T follicular helper cell (primary cell): ENCODE measurements at places on chromosomes 16 and 17.

- no peak for DNase-seq
Measured at GRCh38 chr16:87446479-87446878, 46.3 kb downstream of the ZCCHC14 start.

DNA sequence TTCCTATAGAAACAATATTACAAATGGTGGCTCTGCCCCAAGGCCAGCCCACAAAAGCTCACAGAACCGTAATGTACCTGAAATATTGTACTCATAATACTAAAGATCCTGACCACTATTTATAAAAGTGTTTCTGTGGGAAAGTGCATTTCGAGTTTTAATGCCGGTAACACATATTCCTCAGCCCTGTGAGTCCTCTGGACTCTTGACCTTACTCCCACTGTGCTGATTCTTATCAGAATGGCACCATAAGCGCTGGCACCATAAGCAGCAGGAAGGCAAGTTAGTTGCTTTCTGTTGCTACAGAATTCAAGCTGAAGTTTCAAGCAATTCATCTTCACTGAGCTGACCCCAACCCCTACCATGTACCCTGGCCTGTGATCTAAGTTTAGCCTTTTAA is 36.4 kb upstream of the MED13 start:
- DNase-seq: no peak

DNA sequence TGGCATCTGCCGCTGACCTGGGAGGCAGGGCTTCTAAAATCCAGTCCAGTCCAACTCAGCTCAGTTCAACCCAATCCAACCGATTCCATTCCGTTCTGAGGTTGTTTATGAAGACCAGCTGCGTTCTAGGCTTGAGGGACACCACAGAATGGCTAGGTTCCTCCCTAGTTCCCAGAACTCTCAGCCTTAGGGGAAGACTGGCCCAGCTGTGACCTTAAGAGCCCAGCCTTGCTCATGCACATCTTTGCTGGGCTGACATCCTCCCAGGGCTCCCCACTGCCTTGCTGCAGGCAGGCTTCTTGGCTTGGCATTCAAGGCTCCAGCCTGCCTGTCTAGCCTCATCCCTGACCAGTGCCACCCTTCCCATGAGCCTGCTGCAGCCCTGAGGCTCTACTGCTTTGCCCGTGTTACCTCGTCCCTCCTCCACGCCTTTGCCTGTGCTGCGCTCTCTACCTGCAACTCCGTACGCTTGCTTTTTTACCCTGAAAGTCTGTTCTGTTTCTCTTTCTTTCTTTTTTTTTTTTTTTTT is 7.9 kb downstream of the SLC12A3 start:
- no peak for DNase-seq

DNA sequence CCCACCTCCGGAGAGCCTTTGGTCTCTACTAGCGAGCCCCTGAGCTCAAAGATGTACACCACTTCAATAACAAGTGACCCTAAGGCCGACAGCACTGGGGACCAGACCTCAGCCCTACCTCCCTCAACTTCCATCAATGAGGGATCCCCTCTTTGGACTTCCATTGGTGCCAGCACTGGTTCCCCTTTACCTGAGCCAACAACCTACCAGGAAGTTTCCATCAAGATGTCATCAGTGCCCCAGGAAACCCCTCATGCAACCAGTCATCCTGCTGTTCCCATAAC is 702 bp downstream of the SPN start:
- no peak for DNase-seq

GRCh38 chr16:25192096-25192495 is 24.7 kb upstream of the AQP8 start:
- DNase-seq: no peak

GRCh38 chr16:64149756-64150155 is 972.1 kb downstream of the CDH11 start:
- DNase-seq: no peak

DNA sequence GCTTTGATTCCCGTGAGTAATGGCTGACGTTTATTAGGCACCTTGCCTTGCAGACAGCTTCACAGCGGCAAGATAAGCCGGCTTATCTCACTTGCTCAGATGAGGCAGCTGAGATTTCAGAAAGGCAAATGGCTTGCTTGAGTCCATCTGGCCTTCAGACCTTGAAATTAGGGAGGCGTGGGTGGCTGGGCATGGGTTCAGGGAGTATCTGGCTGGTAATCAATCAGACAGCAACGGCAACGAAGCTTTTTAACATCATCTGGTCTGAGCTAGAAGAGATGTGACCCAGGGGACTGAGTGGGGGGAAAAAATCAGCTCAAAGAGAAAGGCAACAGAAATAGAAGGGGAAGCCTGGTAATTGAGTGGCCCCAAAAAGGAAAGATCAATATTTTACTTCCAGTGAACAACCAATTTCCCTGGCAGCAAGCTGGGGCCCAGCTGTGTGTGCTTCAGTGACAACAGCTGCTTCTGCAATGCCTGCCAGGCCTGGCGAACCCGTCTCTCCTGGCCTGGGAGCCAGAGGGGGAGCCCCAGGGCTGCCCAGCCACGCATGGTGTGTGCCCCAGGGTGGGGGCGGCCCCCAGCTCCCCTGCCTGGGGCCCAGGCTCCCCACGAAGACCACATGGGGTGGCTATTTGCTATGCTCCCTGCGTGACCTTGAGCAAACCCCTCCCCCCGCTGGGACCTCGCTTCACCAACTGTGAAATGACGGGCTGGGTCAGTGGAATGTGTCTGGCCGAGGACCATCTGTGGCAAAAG is 34.0 kb downstream of the RAB11FIP4 start:
- no peak for DNase-seq

DNA sequence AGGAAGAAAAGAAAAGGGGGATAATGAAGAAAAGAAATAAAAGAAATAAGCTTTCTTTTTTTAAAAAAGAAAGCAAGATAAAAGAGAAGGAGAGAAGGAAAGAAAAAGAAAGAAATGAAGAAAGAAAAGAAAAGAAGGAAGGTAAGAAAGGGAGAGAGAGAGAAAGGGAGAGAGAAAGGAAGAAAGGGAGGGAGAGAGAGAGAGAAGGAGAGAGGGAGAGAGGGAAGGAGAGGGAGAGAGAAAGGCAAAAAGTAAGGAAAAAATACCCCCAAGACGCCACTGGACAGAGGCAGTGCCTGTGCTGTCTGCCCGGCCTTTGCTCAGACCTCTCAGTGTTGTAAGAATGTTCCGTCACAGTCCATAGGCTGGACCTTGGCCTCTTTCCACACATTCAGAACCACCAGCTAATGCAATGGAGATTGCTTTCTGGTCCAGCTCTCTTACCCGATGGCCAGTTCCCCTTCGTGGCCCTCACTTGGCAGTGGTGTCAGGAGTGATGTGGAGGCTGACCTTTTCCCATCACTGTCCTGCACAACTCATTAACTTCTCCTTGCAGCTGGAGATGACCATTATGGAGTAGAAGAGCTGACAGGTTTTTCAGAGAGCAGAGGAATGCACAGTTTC is 14.3 kb upstream of the HNF1B start:
- DNase-seq: no peak

DNA sequence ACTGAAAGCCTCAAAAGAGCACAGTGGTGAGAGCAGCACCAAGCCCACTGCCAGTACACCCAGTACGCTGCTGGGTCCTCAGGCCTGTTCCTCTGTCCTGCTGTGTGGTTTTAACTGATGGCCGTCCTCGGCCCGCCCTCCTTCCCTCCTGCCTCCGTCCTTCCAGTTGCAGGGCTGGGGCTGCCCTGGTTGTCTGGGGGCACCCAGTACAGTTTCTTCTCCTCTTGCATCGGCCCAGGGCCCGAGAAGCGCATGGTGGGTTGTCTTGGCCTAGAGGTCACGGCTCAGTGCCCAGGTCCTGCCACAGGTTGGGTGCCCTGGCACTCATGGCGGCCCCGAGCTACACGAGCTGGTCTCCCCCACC is 70.8 kb upstream of the KCTD5 start:
- DNase-seq: no peak

GRCh38 chr16:67177743-67178699 is 5.7 kb downstream of the MATCAP1 start:
- DNase-seq: peak; percentile 59

DNA sequence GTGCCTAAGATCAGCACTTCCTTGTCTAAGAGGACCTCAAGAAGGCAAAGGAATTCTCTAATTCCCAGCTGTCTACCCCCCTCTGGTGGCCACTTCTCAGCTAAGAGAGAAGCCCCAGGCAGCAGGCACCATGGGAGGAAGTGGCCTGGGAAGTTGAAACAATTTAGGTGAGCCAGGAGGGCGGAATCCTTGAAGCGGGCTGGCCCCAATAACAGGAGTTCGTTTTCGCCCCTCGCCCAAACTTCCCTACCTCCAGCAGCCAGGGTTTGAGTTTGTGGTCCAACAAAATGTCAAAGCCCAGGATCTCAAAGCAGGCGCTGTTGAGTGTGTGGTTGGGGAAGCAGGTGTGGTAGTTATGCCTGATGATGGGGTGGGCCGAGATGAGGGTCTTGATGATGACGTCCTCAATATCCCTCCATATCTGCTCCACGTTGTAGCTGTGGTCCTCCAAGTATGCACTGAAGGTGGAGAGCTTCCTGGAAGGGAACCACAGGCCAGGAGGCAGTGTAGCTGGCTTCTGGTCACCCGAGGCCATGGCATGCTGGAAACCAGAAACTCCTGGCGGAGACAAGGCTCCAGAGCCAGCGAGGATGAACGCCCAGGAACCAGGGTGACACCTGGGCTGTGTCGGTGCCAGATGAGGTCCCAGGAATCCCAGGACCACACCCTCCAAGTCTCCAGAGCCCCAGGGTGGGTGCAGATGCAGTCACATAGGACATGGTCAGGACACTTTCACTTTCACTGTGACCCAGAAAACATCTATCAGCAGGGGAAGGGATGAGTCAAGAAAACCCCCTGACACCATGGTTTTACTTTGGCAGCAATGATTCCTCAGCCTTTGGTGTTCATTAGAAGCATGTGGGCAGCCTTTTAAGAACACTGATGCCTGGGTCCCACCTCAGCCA is 25.6 kb downstream of the TTLL6 start:
- DNase-seq: peak; percentile 9

- DNase-seq: no peak
Measured at GRCh38 chr16:55569025-55569424, 2.5 kb downstream of the CAPNS2 start.

DNA sequence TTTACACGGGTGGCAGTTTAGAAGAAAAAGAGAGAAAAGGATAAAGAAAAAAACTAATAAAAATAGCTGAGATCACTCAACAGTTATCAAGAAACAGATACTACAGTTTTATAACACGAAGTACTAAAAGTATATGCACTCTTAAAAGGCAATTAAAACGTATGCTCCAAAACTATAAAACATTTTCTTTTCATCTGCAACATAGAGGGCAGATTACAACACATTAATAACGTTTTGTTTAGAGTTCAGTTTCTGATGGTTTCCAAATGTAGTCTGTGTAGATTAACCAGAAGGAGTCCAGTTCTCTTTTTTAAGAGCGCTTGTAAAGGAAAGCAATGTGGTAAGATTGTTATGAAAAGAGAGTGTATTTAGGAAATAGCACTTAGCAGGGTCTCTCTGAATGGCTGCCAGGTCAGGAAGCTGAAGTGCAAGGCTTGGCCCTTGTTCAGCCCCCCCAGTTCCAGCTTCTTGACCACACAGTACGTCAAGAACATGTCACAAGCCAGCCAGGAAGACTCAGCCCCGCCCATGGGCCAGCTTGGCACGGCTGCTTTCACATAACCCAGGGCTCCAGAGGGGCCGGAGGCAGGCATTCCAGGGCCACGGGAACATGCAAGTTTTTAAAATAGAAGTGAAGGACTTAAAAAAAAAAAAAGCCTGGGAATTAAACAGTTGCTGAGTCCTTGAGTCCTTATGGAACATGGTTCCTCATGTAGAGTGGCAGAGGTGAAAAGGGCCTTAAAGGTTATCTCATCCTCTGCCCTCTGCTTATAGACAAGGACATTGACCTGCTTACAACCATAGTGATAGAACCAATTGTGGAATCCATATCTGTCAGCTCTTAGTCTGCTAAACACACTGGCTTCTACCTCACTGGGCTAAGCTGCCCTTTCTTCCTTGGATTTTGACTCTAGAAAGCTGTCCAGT is 147.4 kb upstream of the TBX2 start:
- no peak for DNase-seq

DNA sequence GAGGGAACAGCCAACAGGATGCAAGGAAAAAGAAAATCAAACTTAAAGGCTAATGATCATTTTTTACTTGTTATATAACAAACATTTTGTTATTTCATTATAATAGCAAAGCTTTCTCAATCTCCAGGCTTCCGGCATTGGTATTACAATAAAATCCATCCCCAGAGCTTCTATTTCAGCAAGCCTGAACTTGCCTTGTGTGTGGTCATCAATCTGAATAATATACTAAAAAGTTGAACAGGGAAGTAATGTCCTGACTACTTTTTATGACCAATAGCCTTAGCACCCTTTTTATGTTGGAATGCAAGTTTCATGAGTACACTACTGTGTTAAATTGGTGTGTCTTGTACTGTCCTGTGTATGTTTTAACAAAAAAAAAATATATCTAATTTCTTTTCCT is 27.1 kb upstream of the VWA3A start:
- no peak for DNase-seq

DNA sequence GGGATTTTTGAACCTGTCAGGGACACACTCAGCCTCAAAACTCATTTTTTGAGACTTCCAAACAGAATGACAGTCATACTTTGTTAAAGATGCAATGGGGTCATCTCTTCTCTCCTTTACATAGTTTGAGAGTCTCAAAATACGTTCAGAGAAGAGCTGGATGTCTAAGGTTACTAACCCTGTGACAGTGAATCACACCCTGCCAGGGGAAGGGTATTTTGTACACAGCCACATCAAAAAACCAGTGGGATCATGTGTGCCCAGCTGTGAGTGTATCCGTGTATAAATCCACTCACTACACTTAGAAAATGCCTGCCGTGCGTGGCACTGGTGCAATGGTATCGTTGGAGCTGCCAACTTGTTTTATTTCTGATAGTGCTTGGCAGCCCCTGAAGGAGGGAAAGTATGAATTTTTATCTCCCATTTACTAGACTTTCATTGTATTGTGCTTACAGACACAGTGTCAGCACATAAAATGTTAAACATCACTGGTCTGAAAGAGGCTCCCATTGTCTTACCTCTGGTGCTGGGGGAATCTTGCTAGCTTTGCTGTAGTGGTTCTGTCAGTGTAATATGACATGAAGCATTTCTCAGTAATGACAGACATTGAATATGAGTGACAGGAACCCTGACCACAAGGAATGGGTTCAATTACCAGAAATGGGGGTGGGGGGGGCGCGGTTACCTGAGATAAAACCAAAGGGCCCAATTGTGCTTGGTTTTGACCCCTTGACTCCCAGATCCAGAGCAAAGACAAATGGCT is 256.3 kb downstream of the FTO start:
- no peak for DNase-seq

- no peak for DNase-seq
Measured at GRCh38 chr16:11030990-11031510, 86.7 kb downstream of the CLEC16A start.

- no peak for DNase-seq
Measured at GRCh38 chr16:77551357-77551756, 116.5 kb upstream of the ADAMTS18 start.

GRCh38 chr16:81403601-81404391 is 40.8 kb upstream of the CMIP start:
- DNase-seq: peak; percentile 64
